ENCODE measurements at places on chromosomes 4 and X.

DNA sequence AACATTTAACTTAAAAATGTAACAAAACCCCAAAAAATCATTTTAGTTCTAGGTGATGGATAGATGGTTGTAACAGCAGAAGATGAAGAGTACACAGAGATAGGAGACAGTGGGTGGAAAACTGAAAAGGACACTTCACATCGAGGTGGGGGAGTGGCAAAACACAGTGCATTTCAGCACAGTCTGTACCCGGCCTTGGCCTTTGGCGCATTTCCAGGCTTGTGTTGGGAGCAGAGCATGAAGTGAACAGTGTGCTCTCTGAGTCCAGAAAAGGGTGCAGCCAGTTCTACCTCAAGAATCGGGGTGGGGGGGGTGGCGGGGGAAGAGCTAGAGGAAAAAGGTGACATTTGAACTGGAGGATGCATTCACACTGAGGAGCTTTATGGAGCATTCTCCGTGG, 4.3 kb downstream of the TSPYL2 start:
- DNase-seq: no peak

DNA sequence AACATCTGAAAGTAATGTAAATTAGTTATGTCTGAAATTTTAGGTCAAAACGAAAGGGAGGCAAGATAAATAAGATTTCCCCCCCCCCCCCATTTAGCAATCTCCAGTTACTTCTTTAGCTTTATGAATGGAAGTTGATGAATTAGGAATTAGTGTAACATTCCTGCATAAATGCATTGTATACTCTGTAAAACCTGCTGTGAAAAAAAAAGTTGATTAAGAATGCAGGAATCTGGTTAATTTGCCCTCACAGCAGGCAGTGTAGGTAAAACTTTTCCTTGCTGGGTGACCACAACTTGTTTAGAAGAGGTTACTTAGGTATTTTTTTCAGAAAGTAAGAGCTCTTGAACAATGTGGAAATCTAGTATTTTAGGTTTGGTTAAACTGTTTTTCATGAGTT, 15.3 kb downstream of the LARP7 start:
- DNase-seq: no peak

- no peak for DNase-seq
These were observed 635.4 kb downstream of the SPRY1 start for GRCh38 chr4:124032035-124032434.

GRCh38 chr4:128177498-128177897, 110.1 kb downstream of the PGRMC2 start:
- DNase-seq: no peak

DNA sequence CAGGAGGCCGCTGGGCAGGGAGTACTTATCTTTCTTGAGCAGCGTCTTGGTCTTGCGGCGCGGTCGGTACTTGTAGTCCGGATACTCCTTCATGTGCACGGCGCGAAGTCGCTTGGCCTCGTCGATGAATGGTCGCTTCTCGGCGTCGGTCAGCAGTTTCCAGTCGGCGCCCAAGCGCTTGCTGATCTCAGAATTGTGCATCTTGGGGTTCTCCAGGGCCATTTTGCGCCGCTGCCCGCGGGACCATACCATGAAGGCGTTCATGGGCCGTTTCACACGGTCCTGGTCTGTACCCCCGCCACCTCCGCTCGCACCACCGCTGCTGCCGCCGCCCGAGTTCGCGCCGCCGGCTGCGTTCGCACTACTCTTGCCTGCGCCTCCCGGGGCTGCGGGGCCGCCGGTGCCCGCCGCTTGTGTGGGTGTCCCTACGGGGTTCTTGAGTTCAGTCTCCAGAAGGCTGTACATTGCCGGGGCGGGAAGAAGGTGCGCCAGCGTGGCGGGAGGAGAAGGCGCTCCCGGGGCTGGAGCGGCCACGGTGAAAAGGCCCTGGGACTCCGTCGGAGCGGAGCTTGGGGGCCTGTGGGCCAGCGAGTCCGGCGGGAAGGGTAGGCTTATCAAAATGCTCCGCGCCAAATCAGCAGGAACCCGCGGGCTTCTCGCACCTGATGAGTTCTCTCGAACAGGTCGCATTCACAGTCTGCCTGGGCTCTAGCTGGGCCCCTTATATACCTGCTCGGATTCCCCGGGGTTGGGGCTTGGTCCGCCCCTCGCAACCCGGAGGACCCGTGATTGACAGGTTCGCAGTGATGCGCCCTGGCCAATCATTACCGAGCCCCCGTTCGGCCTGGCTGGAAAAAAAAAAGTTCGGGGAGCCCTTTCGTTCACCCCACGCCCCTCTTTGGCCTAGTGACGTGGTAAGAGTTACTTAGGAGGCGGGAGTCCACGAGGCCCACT, at the start of gene SOX3:
Gene SOX3 (minus strand): TSS at position 699 of the 954 bp plus-strand sequence. CDS start 9 bp downstream, at position 690.
- no peak for DNase-seq

- DNase-seq: no peak
These were observed 63.9 kb downstream of the APBB2 start for GRCh38 chr4:41150401-41150800.

DNA sequence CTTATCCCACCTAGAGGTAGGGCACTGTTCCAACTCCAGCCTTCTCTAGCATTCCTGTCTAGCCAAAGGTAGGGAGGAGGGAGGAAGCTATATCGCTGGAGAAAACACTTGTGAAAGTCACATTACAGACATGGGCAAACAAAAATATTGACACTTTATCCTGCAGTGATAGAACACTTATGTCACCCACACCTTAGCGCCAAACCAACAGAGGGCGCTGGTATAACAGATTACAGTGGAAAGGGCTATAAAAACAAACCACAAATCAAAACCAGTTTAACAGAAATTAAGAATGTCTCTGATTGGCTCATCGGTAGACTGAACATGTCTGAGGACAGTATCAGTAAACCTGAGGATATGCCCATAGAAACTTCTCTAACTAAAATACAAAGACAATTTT, 451.3 kb downstream of the TLL1 start:
- DNase-seq: no peak

- no peak for DNase-seq
These were observed 16.4 kb downstream of the BANK1 start for GRCh38 chr4:101806914-101807313.

All from activated CD4-positive, alpha-beta T cell treated with anti-CD3 and anti-CD28 coated beads for 24 hours (primary cell).